ENCODE measurements at places on chromosomes 3 and 15.

DNA sequence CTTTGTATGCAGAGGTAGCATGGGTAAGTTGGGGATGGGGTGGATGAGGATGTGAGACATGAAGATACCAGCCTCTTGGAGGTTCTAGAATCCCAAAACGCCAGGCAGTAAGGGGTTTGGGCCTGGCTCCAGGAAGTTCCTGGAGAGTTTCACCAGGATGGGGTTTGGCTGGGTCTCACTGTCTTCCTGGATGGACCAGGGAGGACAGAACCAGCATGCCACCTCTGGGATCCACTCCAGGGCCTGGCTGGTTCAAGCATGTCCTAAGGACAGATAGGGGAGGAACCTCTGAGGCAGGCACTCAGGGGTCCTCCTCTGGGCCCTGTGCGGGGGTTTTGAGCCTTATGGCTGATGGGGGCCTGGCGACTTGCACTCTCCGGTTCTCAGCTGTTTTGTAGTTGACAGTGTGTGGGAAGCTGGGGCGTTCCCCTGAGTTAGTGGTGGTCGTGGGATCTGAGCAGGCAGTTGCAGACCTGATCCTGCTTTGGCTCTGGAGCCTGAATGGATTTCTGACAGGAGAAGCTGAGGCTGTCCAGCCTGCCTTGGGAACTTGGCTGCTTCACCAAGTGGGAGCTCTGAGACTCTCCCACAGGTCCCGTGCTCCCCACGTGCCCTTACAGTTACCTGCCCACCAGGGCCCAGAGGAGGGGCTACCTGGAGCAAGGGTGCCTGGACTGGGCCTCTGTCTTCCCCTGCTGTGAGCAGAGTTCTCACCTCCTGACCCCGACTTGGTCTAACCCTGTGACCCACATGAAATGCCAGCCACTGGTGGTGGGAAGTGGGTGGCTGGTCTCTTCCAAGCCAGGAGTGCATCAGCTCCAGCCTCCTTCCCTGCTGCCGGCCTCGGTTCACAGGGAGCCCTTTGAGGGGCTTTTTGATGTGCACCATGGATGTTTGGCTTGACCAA lies 128.4 kb downstream of the EEFSEC start:
- no peak overlapping the region for H3K27ac ChIP-seq
- H3K4me3 ChIP-seq: no peak overlapping the region
- no peak for DNase-seq
- peaks cover 14% of the 10 kb centered on the region for H3K4me1 ChIP-seq
- H3K36me3 ChIP-seq: no peaks in the 10 kb centered on the region

DNA sequence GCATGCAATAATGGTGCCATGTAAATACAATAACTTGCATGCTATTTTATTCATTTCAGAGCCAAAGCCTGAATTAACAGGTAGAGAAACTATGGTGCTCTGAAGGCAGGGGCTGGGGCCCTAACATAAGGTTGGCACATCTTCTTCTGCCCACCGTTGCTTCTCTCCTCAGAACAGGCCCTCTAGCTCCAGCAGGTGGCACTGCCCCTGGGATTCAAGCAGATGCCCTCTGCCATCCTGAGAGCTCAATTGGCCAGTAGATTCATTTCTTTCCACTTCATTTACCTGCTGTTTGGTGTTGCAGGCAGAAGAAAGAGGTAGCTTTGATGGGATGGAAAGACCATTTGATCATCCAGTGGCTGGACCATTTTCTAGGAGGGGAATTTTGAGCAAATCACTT lies 130.5 kb downstream of the FOXB1 start:
- no peak for DNase-seq
- H3K4me3 ChIP-seq: no peak overlapping the region
- no peaks in the 10 kb centered on the region for H3K27me3 ChIP-seq
- H3K4me1 ChIP-seq: no peaks in the 10 kb centered on the region
- no peaks in the 10 kb centered on the region for H3K36me3 ChIP-seq

DNA sequence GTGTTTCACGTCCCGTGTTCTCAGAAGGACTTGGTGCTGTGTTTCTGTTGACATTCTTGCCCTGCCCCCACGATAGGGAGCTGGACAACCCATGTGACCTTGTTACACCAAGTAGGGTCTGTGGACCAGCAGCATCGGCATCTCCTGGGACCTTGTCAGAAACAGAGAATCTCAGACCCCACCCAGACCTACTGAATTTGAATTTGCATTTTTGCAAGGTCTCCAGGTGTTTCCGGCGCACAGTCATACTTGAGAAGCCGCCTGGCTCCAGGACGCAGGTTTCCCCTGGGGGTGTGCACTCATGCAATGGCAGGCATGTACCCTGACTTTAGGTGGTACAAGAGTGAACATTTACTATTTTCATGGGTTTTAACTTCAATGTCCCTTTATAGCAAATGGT lies 117.9 kb downstream of the TLE3 start:
- no peaks in the 10 kb centered on the region for H3K4me1 ChIP-seq
- no peak for DNase-seq
- H3K4me3 ChIP-seq: no peak overlapping the region

DNA sequence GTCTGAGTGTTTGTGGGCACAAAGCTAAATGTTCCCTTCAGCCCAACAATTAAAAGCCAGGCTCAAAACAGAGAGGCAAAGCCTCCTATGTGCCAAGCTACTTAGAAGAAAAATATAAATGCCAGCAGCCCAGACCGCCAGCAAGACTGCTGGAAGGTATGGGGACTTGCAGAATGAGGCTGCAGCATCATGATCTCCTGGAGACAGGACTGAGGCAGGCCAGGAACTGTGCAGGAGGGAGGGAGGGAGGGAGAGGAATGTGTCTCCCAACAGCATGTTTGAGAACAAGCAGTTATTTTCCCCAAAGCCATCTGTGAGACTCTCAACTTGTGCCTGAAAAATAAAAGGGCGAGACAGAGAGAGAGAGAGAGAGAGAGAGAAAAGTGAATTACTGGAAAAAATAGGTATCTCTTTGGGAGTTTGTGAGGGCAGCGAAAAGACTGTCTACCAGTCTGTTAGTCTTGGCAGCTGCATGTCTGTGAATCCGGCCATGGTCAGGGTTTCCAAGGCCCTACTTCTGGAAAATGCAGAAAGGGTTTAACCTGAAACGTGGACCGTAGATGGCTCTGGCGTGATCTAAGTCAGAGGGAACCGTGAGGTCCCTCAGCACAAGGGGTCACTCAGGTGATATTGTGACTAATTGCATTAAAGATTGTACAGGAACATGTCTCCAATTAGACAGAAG lies 139.7 kb upstream of the COL8A1 start:
- DNase-seq: no peak
- H3K4me3 ChIP-seq: no peak overlapping the region
- H3K4me1 ChIP-seq: no peaks in the 10 kb centered on the region
- no peaks in the 10 kb centered on the region for H3K36me3 ChIP-seq
- no peak overlapping the region for H3K27ac ChIP-seq
- H3K27me3 ChIP-seq: no peaks in the 10 kb centered on the region

GRCh38 chr3:244041-244440 lies 47.5 kb downstream of the CHL1 start:
- no peak overlapping the region for H3K27ac ChIP-seq
- H3K4me3 ChIP-seq: no peak overlapping the region
- no peaks in the 10 kb centered on the region for H3K36me3 ChIP-seq
- no peak for DNase-seq
- no peaks in the 10 kb centered on the region for H3K27me3 ChIP-seq
- H3K4me1 ChIP-seq: no peaks in the 10 kb centered on the region

DNA sequence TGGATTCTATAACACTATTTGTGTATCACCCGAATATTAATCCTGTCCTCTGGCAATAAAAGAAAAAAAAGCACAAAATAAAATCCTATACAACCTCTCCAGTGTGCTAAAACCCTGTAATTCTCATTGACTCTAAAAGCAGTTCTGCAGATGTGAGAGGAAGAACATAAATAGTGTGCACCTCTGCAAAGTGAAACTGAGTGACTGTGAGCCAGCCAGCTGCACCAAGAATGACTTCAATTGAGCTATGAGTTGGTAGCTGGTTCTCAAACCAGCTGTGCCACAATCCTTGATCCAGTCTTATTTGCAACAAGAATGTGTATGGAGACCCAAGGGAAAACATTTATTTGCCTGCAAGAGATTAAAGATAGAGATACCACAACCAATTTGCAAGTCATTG lies 31.2 kb upstream of the COL8A1 start:
- H3K36me3 ChIP-seq: no peaks in the 10 kb centered on the region
- H3K4me1 ChIP-seq: no peaks in the 10 kb centered on the region
- no peak overlapping the region for H3K27ac ChIP-seq
- H3K27me3 ChIP-seq: no peaks in the 10 kb centered on the region
- no peak for DNase-seq
- H3K4me3 ChIP-seq: no peak overlapping the region

GRCh38 chr15:98938105-98938417 lies 69.5 kb downstream of the PGPEP1L start:
- H3K4me1 ChIP-seq: peaks cover 36% of the 10 kb centered on the region
- H3K36me3 ChIP-seq: peaks cover 8% of the 10 kb centered on the region
- DNase-seq: no peak
- H3K27me3 ChIP-seq: no peaks in the 10 kb centered on the region
- H3K27ac ChIP-seq: no peak overlapping the region
- no peak overlapping the region for H3K4me3 ChIP-seq

GRCh38 chr3:41698898-41699297 lies 263.0 kb downstream of the ULK4 start:
- DNase-seq: no peak
- H3K36me3 ChIP-seq: no peaks in the 10 kb centered on the region
- H3K4me3 ChIP-seq: no peak overlapping the region
- H3K27ac ChIP-seq: no peak overlapping the region
- H3K4me1 ChIP-seq: no peaks in the 10 kb centered on the region

DNA sequence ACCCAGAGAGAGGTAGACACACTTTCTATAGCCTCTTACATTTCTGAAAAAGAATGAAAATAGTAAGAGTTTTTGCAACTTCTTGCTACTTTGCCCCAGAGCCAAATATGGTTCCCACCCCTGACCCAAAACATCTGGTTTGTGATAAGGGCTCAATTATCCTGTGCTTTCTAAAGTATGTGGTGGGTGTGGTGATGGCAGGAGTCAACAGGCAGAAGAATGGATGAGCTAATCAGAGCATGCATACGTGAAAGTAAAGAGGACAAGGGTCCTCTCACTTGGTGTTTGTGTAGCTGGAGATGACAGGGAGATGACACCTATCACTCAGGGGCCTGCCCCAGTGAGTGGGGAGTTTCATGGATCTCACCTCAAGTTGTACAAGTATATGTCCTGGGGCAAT lies 19.1 kb downstream of the KBTBD8 start:
- H3K36me3 ChIP-seq: no peaks in the 10 kb centered on the region
- no peak overlapping the region for H3K27ac ChIP-seq
- no peaks in the 10 kb centered on the region for H3K27me3 ChIP-seq
- H3K4me1 ChIP-seq: peaks cover 7% of the 10 kb centered on the region
- no peak overlapping the region for H3K4me3 ChIP-seq
- no peak for DNase-seq

DNA sequence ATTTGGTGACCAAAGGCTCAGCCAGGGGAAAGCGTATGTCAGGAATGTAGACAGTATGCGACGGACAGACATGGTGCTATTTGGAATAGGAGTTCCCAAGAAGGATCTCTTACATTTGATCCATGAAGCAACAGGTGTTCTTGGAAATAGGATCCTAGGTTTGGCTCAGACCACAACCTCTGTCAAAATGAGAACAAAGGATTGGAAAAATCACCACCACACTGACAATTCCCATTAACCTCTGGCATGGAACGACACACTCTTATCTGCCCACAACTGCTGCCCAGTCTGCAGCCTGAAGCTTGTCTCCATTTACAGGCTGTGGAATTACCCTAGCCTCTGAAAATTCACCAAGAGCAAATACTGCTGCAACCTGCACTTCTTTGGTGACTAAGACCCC lies 33.6 kb upstream of the LRRN1 start:
- no peaks in the 10 kb centered on the region for H3K36me3 ChIP-seq
- no peak for DNase-seq
- no peak overlapping the region for H3K27ac ChIP-seq

DNA sequence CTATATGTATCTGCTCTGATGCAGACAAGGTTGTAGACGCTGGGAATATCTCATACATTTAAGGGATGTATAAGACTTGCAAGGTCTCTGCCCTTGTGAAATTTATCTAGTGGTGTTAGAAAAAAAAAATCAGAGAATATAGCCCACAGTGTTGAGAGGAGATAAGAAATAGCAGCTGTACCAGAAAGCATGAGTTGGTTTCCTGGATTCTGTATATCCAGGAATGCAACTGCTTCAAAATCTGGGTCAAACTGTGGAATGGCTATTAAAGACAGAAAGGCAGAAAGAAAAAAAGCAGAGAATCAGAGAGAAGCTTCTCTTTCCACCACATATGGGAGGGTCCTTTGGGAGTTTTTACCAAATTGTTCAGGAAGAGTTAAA lies 1.5 kb upstream of the TMEM212 start:
- no peaks in the 10 kb centered on the region for H3K27me3 ChIP-seq
- peaks cover 29% of the 10 kb centered on the region for H3K4me1 ChIP-seq
- H3K27ac ChIP-seq: no peak overlapping the region
- no peak overlapping the region for H3K4me3 ChIP-seq
- H3K36me3 ChIP-seq: no peaks in the 10 kb centered on the region
- no peak for DNase-seq

- DNase-seq: no peak
- H3K27me3 ChIP-seq: no peaks in the 10 kb centered on the region
- H3K4me3 ChIP-seq: no peak overlapping the region
- peaks cover 9% of the 10 kb centered on the region for H3K4me1 ChIP-seq
- no peak overlapping the region for H3K27ac ChIP-seq
- no peaks in the 10 kb centered on the region for H3K36me3 ChIP-seq
Observed at GRCh38 chr15:101494251-101494796, 4.8 kb upstream of the PCSK6 start.

GRCh38 chr15:68489421-68489820 lies 57.5 kb upstream of the ITGA11 start:
- H3K4me3 ChIP-seq: no peak overlapping the region
- no peaks in the 10 kb centered on the region for H3K27me3 ChIP-seq
- H3K36me3 ChIP-seq: no peaks in the 10 kb centered on the region
- DNase-seq: no peak

DNA sequence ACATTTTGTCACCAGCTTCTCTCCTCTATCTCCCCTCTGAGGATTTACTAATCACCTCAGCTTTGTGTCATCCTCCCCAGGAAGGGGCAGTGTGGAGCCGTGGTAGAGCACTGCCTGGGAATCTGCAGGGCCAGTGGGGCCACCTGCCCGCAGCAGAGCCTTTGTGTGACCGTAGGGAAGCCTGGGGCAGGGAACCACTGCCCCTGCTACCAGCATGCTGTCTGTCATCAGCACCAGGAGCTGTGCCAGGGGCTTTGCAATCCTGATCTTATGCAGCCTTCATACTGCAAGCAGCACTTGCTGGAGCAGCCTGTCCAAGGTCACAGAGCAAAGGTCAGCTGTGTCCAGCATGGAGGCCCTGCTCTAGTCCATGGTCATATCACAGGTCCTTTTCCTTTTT lies 170.2 kb upstream of the IL12A start:
- no peak for DNase-seq
- no peaks in the 10 kb centered on the region for H3K27me3 ChIP-seq
- H3K4me1 ChIP-seq: no peaks in the 10 kb centered on the region

DNA sequence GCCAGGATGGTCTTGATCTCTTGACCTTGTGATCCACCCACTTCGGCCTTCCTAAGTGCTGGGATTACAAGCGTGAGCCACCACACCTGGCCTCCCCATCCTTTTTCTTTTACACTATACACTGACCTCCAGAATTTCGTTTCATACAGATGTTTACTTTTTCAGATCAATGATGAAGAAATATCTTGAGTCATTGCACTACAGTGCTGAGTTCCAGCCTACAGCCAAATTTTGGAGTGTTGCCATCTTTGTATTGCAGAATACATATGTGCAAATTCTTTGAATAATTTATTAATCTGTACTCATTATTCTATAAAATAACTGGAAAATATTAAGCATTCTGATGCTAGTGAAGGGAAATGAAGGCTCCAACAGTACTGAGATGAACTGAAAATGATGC lies 12.5 kb downstream of the ZPLD1 start:
- no peak overlapping the region for H3K4me3 ChIP-seq
- H3K36me3 ChIP-seq: no peaks in the 10 kb centered on the region
- DNase-seq: no peak
- H3K27ac ChIP-seq: no peak overlapping the region
